ENCODE measurements at places on chromosomes 11 and 22. TPM values are rescaled to one million over a fixed set of nuclear protein-coding genes. Genes with fewer than 3 reads are reported as not detected.

Gene C11orf91
- 0.31 TPM for polyA plus RNA-seq

Gene NCF4
- polyA plus RNA-seq, result 6.5 TPM

Gene NCR3LG1
- polyA plus RNA-seq, result 0.42 TPM

Gene LUZP2
- polyA plus RNA-seq, result 0.07 TPM

Gene C22orf31
- polyA plus RNA-seq, result not detected

Gene OR52I2
- not detected for polyA plus RNA-seq

Gene POU2AF3
- 15.7 TPM for polyA plus RNA-seq

Measured in pancreas (tissue), 10 donors.